Activated B cell treated with CpG ODN at 0.5 μM for 24 hours (primary cell): ENCODE measurements at places on chromosomes 5 and 9.

- H3K4me1 ChIP-seq, result peaks cover 14% of the 10 kb centered on the region
- no peak overlapping the region for H3K27ac ChIP-seq
- H3K27me3 ChIP-seq, result peaks cover 37% of the 10 kb centered on the region
- H3K36me3 ChIP-seq, result no peaks in the 10 kb centered on the region
- no peak for DNase-seq
These were observed 1.9 kb upstream of the UBE2QL1 start for GRCh38 chr5:6446626-6447309.

GRCh38 chr9:129509533-129509928 is 111.4 kb downstream of the C9orf50 start:
- no peak for DNase-seq
- H3K36me3 ChIP-seq, result no peaks in the 10 kb centered on the region
- H3K27ac ChIP-seq, result no peak overlapping the region
- no peak overlapping the region for H3K4me3 ChIP-seq
- peaks cover 3% of the 10 kb centered on the region for H3K4me1 ChIP-seq
- peaks cover 2% of the 10 kb centered on the region for H3K27me3 ChIP-seq

DNA sequence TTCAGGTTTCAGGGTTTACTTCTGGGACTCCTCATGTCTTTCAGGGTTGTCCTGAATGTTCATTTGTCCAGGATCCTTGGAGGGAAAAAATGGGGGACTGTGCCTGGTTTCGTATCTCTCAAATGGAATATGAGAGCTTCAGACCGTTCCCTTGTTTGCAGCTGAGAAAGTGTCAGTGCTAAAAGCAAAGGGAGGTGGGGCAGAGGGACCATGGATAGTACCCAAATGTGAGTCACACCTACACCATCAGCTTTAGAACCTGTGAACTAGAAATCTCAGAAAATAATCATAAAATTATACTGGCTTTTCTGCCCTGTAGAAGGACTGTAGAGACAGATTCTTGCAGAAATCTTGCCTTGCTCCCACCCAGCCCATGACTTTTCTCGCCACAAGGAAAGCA is 84.3 kb upstream of the TAF11L2 start:
- peak overlapping the region; percentile 30 for H3K27ac ChIP-seq
- DNase-seq, result no peak
- no peaks in the 10 kb centered on the region for H3K36me3 ChIP-seq

GRCh38 chr9:130493476-130493875 is 48.7 kb downstream of the ASS1 start:
- H3K4me3 ChIP-seq, result no peak overlapping the region
- H3K36me3 ChIP-seq, result no peaks in the 10 kb centered on the region
- no peak for DNase-seq
- no peaks in the 10 kb centered on the region for H3K4me1 ChIP-seq
- peaks cover 12% of the 10 kb centered on the region for H3K27me3 ChIP-seq

- H3K36me3 ChIP-seq, result peaks cover 60% of the 10 kb centered on the region
- H3K4me3 ChIP-seq, result peak overlapping the region; percentile 70
- peaks cover 72% of the 10 kb centered on the region for H3K4me1 ChIP-seq
- no peak for DNase-seq
- no peaks in the 10 kb centered on the region for H3K27me3 ChIP-seq
These were observed 12.5 kb downstream of the ST8SIA4 start for GRCh38 chr5:100890461-100891008.

GRCh38 chr5:180290568-180291233 is 1.2 kb downstream of the MAPK9 start:
- H3K27ac ChIP-seq, result peak overlapping the region; percentile 32
- peaks cover 12% of the 10 kb centered on the region for H3K36me3 ChIP-seq
- H3K4me3 ChIP-seq, result peak overlapping the region; percentile 77
- H3K4me1 ChIP-seq, result peaks cover 33% of the 10 kb centered on the region

DNA sequence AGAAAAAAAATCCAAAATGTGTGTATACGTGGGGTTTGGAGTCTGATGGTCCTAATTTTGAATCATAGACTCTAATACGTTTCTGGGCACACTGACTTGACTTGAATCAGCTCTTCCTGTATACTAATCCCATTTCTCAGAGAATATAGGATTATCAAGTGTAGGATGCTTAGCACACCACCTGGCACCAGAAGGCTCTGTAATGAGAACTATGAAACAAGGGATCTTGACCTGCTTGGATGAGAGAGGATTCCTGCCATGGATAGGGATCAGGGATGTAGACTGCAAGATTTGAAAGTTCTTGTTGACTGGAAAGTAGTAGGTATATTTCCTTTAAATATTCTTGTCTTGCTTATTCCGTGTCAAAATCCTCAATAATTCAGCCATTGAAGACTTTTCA is 7.8 kb downstream of the HSPA4 start:
- peaks cover 13% of the 10 kb centered on the region for H3K36me3 ChIP-seq
- no peak for DNase-seq
- H3K27me3 ChIP-seq, result no peaks in the 10 kb centered on the region

DNA sequence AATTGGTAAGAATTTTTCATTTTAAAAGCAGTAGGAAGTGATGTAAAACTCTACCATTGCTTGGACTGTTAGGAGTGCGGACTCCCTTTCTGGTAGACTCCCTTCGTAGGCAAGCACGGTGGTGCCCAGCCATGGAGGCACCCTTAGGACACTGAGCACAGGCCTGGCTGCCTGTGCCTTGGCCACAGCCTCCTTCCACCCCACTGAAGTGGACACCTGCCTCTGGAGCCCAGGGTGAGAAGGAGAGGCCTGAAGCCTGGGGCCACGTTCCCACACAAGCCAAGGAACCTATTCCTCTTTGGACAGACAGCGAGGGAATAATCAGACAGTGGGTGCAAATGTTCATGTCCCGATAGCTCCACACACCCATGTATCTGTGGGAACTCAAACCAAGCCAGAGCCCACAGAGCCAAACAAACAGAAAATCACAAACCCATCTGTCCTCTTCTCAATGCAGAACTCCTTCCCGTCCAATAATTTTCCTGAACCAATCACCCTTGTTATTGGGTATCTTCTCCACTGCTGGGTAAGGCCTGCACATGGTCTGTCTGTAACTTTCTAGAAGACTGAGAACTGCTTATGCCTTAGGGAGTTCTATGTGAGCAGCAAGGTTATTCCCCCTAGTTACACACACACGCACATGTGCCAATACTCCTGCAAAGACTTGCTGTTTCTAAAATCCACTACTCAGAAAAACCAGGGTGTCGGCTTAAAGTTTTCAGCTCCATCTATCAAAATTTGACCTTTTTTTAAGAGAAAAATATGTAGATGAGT is 45.2 kb downstream of the UBE2QL1 start:
- no peaks in the 10 kb centered on the region for H3K27me3 ChIP-seq
- H3K4me1 ChIP-seq, result peaks cover 13% of the 10 kb centered on the region
- H3K36me3 ChIP-seq, result no peaks in the 10 kb centered on the region
- no peak overlapping the region for H3K27ac ChIP-seq

DNA sequence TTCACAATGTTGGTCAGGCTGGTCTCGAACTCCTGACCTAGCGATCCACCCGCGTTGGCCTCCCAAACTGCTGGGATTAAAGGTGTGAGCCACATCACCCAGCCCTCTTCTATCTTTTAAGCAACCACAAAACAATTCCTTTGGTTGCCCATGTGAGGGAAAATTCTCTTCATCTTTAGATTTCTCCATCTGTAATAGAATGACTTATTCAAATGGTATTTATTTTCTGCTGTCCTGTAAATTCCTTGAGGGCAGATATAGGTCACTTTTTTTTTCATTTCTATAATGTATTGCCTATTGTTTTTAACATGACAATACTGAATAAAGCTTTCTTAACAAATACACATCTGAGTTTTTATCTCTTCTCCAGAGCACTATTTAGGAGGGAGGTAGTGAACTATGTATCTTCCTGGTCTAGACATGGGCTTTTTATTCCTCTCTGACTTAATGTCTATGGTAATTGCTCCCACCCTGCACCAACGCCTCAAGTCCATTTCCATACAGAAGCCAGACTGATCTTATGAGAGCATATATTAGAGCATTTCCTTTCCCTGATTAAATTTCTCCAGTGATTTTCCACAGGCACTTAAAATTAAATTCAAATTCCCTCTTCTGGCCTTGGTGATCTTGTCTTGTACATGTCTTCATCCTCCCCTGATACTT is 595.6 kb downstream of the CAAP1 start:
- no peak for DNase-seq
- no peaks in the 10 kb centered on the region for H3K4me1 ChIP-seq
- no peak overlapping the region for H3K27ac ChIP-seq
- H3K4me3 ChIP-seq, result no peak overlapping the region

DNA sequence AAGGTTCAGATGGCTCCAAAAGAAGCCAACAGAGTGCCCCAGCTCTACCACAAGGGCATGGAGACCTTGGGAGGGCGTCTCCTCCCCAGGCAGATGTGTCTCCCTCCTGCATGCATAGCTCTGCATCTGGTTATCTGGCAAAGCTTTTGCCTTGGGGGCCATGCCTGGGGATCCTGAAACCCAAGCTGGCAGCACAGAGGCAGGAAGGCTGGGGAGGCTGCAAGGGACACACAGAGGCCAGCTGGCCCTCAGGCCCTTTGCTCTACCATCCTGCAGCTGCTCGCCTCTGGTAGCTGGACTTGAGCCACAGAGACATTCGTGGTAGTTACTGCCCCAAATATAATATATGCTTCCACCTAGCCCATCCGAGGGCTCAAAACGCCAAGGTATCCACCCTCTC is 3.9 kb downstream of the SEPTIN8 start:
- no peaks in the 10 kb centered on the region for H3K36me3 ChIP-seq
- no peak for DNase-seq
- peaks cover 11% of the 10 kb centered on the region for H3K4me1 ChIP-seq
- no peak overlapping the region for H3K27ac ChIP-seq
- peaks cover 10% of the 10 kb centered on the region for H3K27me3 ChIP-seq
- no peak overlapping the region for H3K4me3 ChIP-seq

DNA sequence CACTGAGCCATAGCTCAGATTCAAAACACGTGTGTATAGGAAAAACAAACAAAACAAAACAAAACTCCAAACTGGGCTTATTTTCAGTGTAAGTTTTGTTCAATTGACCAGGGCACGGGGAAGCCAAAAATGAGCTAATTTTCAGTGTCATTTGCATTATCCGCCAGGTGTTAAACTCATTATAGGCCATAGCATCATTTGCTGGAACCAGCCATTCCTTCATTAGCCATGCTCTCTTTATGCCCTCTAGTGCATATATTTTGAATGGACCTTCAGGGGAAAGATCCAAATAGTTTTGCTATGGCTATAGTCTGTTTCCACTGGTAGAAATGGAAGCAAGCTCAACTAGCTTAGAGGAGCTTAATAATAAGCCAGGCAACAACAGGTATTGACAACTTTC is 1205.2 kb upstream of the DMAC1 start:
- H3K36me3 ChIP-seq, result no peaks in the 10 kb centered on the region
- H3K4me1 ChIP-seq, result no peaks in the 10 kb centered on the region
- no peaks in the 10 kb centered on the region for H3K27me3 ChIP-seq
- DNase-seq, result no peak

GRCh38 chr5:171920765-171921391 is 85.6 kb downstream of the FBXW11 start:
- H3K27ac ChIP-seq, result no peak overlapping the region
- no peak overlapping the region for H3K4me3 ChIP-seq
- peaks cover 67% of the 10 kb centered on the region for H3K4me1 ChIP-seq
- no peak for DNase-seq
- peaks cover 6% of the 10 kb centered on the region for H3K36me3 ChIP-seq

- peaks cover 5% of the 10 kb centered on the region for H3K36me3 ChIP-seq
- DNase-seq, result no peak
- peaks cover 43% of the 10 kb centered on the region for H3K4me1 ChIP-seq
- no peaks in the 10 kb centered on the region for H3K27me3 ChIP-seq
- H3K27ac ChIP-seq, result no peak overlapping the region
These were observed 13.9 kb upstream of the ANXA6 start for GRCh38 chr5:151171529-151171928.

GRCh38 chr5:59360130-59360555 is 533.4 kb downstream of the PDE4D start:
- no peaks in the 10 kb centered on the region for H3K36me3 ChIP-seq
- DNase-seq, result no peak
- no peaks in the 10 kb centered on the region for H3K4me1 ChIP-seq
- H3K27ac ChIP-seq, result no peak overlapping the region

DNA sequence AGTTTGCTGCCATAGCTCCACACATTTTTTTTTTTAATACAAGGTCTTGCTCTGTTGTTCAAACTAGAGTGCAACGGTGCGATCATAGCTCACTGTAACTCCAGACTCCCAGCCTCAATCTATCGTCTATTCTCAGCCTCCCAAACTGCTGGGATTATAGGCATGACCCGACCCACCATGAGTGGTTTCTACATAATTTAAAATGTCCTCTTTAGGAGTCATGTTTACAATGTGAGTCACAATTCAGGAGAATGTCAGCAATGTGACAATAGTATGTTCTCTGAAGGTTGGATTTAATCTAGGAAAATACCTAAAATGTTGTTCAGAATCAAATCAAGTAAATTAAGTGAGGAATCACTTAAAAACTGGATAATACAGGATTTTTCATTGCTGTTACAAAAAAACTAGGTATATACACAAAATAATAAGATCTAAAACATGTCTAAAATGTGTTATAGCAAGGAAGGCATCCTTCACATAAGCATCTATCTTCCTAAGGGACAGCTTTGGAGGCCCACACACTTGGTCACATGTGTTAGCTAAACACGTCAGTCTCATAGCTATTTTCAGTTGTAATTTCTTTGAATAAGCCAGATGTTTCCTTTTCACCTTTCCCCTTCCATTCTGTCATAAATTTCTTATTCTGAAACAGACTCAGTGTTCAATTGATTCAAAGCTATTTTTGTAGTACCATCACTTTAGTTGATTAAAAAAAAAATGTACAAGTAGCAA is 30.0 kb upstream of the ELAVL2 start:
- H3K27me3 ChIP-seq, result peaks cover 6% of the 10 kb centered on the region
- no peak overlapping the region for H3K4me3 ChIP-seq
- no peak overlapping the region for H3K27ac ChIP-seq
- no peaks in the 10 kb centered on the region for H3K36me3 ChIP-seq
- no peaks in the 10 kb centered on the region for H3K4me1 ChIP-seq
- DNase-seq, result no peak

DNA sequence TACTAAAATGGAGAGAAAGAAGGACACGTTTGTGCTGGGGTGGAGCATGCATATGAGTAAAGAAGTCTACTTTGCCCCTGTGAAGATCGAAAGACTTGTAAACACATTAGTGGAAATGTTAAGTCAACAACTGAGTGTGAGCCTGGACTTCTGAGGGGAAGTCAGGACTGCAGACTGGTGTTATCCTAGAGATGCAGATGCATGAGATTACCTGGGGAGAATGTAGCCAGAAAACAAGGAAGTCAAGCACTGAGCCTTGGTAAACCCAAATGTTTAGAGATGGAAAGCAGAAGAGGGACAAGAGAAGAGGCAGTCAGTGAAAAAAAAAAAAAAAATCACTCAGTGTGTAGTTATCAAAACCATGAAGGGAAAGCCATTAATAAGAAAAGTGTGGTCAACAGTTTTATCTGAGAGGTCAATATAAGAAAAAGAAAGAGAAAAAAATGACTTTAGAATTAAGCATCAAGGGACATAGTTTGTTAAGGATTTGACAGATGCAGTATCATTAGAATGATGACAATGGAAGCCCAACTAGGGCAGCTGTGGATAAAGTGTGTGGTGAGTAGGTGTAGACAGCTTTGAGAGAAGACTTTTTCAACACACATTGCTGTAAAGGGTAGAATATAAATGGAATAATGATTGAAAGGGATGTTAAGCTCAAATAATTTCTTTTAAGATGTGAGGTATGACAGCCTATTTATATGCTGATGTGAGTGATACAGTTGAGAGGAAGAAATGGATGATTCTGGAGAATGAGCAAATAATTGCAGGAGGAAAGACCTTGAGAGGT is 22.2 kb downstream of the JAKMIP2 start:
- no peak overlapping the region for H3K27ac ChIP-seq
- H3K4me3 ChIP-seq, result no peak overlapping the region
- H3K36me3 ChIP-seq, result no peaks in the 10 kb centered on the region
- DNase-seq, result no peak
- H3K4me1 ChIP-seq, result no peaks in the 10 kb centered on the region

- no peak for DNase-seq
- no peaks in the 10 kb centered on the region for H3K27me3 ChIP-seq
- no peak overlapping the region for H3K27ac ChIP-seq
- H3K4me1 ChIP-seq, result peaks cover 23% of the 10 kb centered on the region
- no peak overlapping the region for H3K4me3 ChIP-seq
These were observed 20.8 kb downstream of the MFAP3 start for GRCh38 chr5:154059583-154059982.
